Right renal cortex interstitium (tissue), 3 donors: ENCODE measurements at places on chromosomes 3 and 15.

- DNase-seq, result no peak
Observed at GRCh38 chr15:94015324-94015723, 216.0 kb upstream of the MCTP2 start.

- no peak for DNase-seq
Observed at GRCh38 chr15:76150513-76150912, 90.7 kb downstream of the TMEM266 start.

DNA sequence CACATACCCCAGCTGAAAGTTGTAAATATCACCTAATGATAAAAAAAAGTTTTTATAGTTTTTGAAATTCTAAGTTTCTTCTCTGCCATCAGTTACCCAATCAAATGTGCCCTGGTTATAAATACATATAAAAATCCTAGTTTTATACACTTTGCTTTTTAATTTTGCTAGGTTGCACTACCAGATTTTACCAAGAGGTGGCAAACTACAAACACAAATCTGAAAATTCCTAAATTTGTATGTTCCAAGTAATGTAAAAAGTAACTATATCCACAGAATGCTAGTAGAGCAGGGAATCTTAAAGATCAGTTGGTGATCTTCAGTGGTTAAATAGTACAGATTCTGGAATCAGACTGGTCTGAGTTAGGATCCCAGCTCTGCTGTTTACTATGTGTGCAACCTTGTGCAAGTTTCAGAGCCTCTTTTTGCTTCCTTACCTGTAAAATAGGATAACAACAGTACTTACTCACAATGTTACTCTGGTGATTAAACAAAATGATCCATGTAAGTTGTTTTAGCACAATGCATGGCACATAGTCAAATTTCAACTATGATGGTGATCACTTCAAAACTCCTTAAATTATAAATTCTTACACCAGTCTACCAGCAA is 11.0 kb downstream of the TRPM7 start:
- DNase-seq, result no peak

DNA sequence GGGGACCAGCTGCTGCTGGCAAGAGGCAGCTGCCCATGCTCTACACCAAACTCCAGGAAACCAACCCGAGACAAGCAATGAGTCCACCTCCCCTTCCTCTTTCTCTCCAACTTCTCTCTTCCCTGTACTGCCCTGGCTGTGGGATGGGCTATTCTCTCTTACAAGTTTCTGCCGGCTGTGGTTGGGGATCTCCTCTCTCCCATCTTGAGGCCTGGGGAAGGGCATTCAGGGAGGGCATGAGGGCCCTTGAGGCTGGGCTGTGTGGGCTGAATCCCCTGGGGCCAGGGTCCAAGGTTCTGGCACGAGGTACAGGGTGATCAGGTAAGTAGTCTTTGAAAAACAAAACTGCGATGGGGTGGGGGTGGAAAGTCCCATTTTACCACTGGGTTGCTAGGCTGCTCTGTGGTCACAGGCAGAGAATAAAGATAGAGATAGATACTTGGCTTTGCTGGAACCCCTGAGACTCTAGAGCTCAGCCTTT is 32.3 kb upstream of the CTSH start:
- DNase-seq, result no peak

DNA sequence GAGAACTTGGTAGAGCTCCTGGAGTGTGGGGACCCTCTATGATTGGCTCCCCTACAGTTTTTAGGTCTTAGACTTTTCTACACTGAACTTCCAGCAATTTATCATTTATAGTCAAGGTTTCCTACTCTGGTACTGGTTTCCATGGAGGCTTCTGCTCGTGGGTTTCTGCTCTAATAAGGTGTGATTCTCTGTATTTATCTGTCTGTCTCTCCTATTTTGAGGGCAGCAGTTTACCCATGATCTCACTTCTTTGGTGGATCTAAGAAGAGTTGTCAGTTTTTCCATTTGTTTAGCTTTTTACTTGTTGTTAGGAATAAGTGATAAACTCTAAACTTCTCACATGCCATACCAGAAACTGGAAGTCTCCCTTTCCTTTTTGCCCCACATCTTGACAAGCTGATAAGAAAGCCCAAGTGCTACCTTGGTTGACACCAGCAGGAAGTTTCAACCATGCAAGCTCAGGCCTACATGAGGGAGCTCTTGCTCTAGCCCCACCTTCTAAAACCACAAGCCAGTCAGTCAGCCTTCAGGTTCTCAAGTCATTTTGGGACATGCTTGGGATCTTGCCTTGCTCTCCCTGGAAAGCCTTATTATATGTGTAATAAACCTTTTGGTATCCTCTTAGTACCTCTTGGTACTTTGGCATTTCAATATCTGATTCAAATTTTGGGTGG is 10.0 kb downstream of the TIMMDC1 start:
- no peak for DNase-seq

GRCh38 chr3:154684021-154684420 is 254.0 kb upstream of the GPR149 start:
- no peak for DNase-seq

DNA sequence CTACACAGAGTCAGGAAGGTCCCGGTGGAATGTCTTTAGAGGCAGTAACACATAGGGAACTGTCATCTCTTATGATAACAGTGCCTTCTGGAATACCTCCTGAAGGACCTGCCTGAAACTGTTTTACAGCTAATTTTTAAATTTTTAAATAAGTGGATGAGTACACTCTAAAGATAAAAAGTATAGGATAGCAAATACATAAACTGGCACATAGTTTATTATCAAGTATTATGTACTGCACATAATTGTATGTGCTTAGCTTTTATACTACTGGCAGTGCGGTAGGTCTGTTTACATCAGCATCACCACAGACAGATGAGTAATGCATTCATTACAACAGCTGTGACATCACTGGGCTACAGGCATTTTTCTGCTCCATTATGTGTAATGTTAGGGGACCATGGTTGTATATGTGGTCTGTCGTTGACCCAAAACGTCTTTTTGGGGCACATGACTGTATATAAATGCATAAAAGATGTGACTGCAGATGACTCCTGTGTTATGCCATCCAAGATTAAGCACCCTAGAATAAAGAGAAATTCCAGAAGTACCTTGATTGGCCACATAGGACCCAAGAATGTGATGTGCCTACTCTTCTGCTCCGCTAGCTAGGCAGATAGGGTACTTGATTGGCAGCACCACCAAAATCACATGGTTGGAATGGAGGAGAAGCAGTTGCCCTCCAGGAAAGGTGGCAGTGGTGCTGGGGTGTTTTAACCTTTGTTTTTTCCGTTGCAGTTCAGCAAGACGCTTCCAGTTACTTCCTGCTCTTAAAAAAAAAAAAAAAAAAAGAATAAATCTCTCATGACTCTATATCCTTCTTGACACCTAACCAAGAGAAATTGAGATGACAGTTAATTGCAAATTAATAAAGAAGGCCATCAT is 3.3 kb downstream of the VPS8 start:
- no peak for DNase-seq

DNA sequence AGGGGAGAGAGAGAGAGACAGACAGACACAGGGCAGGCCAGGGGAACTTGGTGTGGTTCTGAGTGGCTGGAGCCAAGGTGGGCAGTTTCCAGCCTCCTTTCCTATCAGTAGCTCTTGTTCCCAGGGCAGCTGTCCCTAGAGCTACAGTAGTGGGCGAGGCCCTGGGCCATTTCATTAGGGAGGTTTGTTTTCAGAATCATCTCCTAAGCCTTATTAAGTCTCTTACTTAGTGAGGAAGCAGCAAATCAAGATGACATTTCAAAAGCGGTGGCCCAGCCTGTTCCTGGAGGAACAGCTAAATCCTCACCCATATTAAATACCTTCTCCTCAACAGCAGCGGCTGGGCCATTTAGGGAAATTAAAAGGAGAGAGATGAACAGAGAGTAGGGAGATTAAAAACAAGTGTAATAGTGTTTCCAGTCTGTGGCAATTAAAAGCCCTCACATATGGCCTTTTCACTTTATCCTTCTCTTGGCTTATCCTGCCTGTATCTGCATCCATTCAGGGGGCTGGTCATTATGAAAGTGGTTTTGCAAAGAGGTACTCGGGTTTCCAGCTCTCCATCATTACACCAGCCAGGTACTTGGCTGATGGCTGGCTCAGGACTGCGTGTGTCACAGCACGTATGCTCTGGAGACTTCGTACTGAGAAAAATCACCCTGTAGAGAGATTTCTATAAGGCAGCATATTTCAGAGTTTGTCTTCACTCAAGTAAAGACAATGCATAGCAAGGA is 91.9 kb upstream of the PRR23C start:
- no peak for DNase-seq

GRCh38 chr3:12591997-12592715 is 35.3 kb downstream of the MKRN2 start:
- no peak for DNase-seq

DNA sequence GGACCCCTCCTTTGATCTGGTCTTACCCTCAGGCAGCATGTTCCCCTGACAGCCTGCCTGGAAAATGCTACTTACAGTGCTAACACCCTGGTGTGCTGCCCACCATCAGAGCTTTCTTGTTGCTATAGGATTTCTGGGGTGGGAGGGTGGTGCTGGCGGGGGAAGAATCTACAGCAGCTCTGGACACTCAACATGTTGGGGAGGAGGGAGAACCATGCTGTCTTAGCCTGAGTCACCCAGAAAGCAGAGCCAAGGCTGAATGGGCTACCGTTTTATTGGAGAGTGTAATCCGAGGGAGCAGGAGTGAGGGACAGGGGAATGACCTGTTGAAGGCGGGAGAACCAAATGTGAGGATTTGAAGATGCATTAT is 45.6 kb downstream of the MFSD1 start:
- no peak for DNase-seq

DNA sequence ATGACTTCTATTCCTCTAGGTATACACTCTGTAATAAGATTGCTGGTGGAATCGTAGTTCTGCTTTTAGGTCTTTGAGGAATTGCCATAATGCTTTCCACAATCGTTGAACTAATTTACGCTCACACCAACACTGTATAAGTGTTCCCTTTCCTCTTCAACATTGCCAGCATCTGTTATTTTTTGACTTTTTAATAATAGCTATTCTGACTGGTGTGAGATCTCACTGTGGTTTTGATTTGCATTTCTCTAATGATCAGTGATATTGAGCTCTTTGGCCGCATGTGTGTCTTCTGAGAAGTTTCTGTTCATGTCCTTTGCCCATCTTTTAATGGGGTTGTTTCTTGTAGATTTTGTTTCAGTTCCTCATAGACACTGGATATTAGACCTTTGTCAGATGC is 12.8 kb downstream of the NXPE3 start:
- no peak for DNase-seq

GRCh38 chr15:48695088-48695826 is 49.7 kb upstream of the FBN1 start:
- DNase-seq, result no peak

DNA sequence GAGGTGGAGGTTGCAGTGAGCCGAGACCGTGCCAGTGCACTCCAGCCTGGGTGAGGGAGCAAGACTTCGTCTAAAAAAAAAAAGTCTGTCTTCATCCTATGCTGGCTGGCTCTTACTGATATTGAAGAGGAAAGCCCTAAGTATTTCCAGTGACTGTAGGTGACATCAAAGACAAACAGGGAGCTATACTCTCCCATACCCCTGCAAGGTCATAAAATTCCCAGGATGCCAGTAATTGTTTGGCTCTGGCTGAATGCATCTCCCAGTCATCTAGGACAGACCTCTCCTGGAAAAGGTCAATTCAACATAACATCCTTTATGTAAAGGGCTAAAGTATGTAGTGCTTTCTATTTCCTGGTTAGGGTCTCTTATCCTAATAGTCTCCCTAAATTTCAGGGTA is 8.0 kb downstream of the ZBBX start:
- DNase-seq, result no peak

- no peak for DNase-seq
Observed at GRCh38 chr15:86645925-86646500, 566.3 kb downstream of the AGBL1 start.

DNA sequence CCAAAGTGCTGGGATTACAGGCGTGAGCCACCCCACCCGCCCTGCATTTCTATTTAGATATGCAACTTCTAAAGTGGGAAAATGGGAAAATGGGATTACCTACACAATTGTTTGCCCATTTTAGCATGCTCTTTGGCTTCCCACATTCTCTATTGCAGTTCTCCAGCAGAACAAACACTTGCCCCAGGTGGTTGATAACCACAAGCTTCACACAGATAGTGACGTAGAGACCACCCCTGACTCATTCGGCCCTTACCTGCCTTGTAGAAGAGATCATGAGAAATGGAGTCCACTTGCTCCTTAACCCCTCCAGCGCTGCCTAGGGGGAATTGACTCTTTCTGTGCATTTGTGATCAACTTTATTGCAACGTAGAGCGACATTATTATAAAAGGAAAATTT is 83.2 kb upstream of the RAP2B start:
- no peak for DNase-seq

GRCh38 chr3:183377307-183377959 is 51.0 kb downstream of the MCF2L2 start:
- DNase-seq, result no peak

- no peak for DNase-seq
Observed at GRCh38 chr3:14484741-14485140, 55.4 kb downstream of the GRIP2 start.

GRCh38 chr15:42062284-42062806 is 32.0 kb downstream of the PLA2G4D start:
- no peak for DNase-seq

DNA sequence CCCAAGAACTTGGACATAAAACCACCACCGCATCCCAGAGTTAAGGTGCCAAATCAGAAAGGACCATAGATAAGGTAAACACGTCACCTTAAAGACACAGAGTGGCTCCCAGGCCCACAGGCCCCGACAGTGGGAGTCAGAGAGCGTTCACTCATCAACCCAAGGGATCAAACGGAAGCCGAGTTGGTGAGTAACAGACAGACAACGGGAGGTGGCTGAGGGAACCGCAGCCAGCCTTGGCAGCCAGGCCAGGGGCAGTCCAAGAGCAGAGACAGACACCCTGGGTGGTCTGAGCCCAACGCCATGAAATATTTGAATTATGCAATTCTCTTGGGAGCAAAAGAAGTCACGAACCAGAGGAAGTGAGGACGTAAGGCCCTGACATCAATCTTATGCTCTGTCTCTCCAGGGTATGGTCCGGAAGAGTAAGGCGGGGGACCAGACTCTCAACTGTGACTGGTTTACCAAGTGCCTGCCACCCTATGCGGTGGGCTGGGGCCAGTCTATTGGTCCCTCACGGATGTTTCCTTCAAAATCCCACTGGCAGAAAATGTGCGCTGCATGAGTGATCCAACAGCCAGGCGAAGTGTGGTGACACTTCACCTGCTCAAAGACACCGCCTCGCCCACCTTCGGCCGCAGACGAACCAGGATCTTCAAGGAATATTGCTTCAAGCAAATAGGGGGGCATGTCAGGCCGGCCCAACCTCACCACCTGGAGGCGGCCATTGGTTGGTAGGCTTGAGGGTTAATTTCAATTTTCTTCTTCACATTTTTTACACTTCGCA is 34.3 kb downstream of the TMEM44 start:
- no peak for DNase-seq

GRCh38 chr3:153768561-153769469 is 352.4 kb upstream of the ARHGEF26 start:
- DNase-seq, result no peak
